ENCODE measurements at places on chromosomes 6 and 20. TPM values are rescaled to one million over a fixed set of nuclear protein-coding genes. Genes with fewer than 3 reads are reported as not detected.

DNA sequence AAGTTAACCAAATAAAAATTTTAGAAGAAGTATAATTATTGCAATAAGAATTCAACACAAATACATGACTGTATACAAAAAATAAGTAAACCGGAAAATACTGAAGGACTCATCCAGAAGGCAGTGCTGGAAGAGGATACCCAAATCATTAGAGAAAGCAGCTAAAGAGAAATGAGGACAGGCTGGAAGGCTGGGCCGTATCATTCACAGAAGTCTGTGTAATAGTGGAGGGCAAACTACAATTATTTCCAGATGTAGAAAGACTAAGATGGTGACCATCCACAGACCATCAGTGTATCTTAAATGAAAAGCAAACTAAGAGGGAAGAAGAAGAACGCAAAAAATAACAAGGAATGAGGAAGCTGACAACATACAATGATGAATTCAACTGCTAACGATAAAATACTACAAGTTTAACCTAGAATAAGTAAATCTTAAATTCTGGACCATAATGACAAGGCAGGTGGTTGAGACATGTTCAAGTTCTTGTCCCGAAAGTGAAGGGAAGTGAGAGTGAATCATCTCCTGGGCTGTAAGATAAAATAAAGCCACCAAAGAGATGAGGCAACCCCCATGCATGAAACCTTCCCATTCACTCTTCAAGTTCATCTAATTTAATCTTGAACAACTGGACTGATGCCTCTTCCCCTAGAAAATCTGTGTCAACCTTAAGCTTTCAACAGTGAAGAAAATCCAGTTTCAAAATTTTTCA is 71.5 kb downstream of the SLC23A2 start:
- no peak for DNase-seq

Gene LTB
- 186 TPM for total RNA-seq

Gene DHX16
- total RNA-seq: 54.2 TPM

Gene XKR7
- not detected for total RNA-seq

DNA sequence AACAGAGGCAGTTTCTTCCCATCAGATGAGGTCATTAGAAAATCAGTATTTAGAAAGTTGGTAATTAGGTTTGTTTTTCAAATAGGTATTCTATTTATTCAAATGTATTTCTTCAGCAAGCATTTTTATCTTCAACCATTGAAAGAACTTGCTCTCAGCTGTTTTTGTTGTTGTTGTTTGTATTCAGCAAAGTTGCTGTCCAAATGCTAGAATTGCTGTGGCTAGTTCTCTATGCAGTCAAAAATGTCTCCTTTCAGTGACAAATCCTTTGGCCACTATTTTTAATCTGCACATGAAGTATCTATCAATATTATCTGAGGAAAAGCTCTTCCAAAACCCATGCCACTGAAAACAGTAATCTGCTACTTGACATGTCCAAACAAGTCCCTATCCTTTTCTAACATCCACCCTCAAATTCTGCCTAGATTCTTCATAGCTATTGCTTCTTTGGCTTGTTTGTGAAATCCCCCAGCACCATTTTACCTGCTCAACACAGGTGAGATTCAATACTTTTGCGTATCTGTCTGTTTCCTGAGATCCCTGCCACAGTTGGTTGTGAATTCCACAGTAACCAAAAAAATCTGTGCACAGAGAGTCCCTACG is 1005.4 kb downstream of the GRIK2 start:
- no peak for DNase-seq

Gene SEL1L2
- total RNA-seq: not detected

Gene RIPOR3
- total RNA-seq: 0.63 TPM

DNA sequence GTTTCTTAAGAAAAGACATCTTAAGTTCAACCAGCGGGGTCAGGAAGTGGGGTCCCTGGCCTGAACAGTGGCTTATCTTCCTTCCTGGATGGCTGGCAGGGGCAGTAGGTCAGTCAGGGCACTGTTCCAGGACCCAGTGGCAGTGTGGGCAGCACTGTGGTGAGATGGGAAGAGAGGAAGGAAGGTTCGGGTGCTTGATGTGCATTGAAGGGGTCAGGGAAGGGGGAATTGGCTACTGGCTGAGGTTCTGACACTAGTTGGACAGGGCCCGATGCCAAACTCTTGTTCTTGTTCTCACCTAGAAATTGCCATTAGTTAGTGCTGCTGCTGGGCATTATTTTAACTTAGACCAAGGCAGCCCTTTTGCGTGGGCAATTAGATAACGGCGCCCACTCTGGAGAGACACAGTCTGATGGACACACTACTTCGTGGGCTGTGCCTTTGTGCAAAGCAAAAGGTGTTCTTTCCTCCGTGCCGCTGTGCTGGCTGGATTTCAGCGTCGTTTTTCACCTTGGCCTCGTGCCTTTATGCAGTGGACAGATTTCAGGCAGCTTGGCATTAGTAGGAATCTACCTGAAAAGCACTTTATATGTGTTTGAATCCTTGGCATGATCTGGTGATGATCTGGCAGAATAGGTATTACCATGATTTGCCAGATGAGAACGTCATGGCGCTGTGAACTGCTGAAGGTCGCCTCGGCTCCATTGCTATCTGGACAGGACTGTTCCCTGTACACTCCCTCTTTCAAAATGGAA is 30.3 kb downstream of the UTRN start:
- DNase-seq: no peak

GRCh38 chr6:41964201-41964887 is 22.7 kb upstream of the CCND3 start:
- no peak for DNase-seq

Gene C4B
- total RNA-seq: 4.9 TPM

DNA sequence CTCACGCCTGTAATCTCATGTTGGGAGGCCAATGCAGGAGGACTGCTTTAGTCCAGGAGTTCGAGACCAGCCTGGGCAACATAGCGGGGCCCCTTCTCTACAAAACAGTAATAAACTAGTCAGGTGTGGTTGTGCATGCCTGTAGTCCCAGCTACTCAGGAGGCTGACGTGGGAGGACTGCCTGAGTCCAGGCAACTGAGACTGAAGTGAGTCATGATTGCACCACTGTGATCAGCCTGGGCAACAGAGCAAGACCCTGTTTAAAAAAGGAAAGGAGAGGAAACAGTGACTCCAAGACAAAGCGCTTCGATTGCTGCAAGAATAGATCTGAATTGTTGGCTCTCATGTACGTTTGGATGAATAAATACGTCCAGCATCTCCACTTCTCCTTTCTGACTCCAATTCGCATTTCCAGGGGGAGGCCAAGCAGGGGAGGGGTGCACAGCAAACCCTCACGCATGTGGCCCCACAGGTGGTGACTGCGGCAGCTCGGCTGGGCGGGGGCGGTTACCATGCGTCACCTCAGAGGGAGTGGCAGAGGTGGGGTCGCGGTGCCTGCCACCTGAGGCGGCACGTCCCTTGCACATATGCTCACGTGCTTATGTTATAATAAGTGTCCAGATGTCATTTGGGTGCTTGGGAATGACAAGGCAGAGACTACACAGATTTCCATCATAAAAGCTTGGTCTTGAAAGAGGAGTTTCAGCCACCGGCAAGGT is 95.1 kb upstream of the MPC1 start:
- DNase-seq: no peak

GRCh38 chr6:96762599-96762998 is 74.7 kb downstream of the GPR63 start:
- no peak for DNase-seq

Gene PAK5
- not detected for total RNA-seq

Gene NRSN1
- total RNA-seq: not detected
